Stimulated activated CD4-positive, alpha-beta T cell treated with anti-CD3 and anti-CD28 coated beads, Interleukin-4, amount 100 ng/mL, for 1 hour (primary cell): ENCODE measurements at places on chromosomes 3 and 15.

GRCh38 chr3:171994646-171995428 is 44.5 kb upstream of the FNDC3B start:
- no peak for DNase-seq

DNA sequence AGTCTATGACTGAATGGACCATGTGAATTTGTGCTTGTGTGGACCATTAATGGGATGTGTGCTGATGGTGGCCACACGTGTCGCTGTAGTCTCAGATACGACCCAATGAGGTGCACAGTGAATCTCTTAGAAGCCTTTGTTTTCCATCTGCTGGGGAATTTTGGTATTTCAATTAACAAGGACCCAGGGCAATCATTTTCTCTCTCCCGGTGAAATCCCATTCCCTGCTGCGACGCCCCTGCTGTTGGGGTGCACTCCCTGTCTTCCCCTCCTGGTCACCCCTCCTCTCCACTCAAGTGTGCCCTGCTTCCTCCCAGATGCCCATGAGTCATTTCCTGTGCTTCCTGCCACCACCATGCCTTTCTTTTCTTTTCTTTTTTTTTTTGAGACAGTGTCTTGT is 32.7 kb downstream of the EBLN2 start:
- no peak for DNase-seq

DNA sequence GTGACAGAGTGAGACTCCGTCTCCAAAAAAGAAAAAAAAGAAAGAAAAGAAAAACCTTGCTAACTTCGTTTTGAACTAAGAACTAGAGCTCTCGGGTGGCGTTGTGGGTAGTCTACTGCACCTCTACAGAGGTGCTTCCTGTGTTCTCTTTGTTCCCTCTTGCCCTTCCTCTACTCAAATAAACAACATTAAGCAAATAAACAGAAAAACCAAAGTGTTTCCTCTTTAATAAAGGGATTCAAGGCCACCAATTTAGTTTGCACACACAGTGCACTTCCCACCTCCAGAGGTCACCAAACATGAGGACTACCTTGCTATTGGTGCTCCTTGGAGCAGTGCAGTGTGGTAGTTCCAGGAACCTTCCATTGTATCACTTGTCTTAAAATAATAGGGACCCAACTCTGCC is 354.2 kb upstream of the TBL1XR1 start:
- DNase-seq = no peak

DNA sequence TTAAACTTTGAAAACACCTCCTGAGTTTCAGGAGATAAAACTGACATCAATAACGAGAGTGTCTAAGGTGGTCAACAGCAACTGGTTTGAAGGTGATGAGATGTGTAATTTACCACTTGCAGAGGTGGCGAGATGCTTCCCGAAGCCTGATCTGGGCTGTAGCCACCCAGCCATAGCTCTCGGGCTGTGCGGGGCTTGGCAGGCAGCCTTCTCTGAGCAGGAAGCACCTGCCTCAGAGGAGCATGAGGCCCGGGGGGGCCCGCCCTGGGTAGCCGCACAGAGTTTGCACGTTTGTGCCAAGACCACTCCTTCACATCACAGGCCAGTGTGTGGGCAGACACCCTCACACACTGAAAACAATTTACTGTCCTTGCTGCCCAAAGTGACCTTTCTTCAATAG is 220.3 kb downstream of the CACNA2D3 start:
- no peak for DNase-seq

GRCh38 chr3:13308380-13308801 is 111.7 kb downstream of the NUP210 start:
- DNase-seq = peak; percentile 25

DNA sequence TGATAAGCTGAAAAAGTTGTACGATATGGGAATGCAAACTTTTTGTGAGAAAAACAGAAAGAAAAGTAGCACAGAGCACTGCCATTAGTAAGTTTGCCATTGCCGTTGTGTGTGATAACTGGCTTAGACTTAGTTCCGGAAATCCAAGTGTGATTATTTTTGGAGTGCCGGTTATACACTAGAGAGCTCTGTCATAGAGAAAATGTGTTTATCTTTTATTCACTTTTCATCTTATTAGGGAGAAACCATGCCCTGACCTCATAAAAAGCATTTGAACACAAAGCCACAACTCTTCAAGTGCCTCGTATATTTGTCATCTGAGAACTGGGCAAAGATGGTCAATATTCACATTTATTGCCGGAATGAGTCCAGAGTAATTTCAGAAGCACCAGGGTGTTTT is 36.1 kb downstream of the CTDSPL start:
- DNase-seq = no peak

- no peak for DNase-seq
Observed at GRCh38 chr3:133979553-133979952, 50.2 kb downstream of the SLCO2A1 start.

GRCh38 chr15:51493892-51494291 is 128.7 kb downstream of the DMXL2 start:
- DNase-seq = no peak

- no peak for DNase-seq
Observed at GRCh38 chr3:187120326-187120725, 19.0 kb downstream of the RPL39L start.

DNA sequence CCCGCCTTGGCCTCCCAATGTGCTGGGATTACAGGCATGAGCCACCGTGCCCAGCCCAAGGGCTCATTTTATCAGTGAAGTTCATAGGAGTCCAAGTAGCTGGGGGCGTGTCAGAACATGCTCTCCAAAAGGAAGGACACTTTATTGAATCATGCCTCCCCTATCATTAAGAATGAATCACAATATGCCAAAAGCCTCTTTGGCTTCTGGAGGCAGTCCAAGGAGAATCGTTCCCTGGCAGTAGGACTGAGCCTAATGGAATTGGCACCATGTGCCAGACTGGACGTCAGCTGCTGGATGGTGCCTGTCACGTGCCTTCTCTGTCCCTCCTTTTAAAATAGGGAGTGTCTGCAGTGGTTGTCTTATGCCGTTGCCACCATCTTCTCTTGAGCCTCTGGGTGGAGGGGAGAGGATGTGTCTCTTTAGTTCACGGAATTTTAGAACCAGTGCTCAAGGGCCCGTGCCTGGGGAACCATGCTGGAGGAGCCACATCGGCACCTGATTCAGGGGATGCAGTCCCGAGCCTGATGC is 234.7 kb upstream of the LYSMD4 start:
- no peak for DNase-seq

DNA sequence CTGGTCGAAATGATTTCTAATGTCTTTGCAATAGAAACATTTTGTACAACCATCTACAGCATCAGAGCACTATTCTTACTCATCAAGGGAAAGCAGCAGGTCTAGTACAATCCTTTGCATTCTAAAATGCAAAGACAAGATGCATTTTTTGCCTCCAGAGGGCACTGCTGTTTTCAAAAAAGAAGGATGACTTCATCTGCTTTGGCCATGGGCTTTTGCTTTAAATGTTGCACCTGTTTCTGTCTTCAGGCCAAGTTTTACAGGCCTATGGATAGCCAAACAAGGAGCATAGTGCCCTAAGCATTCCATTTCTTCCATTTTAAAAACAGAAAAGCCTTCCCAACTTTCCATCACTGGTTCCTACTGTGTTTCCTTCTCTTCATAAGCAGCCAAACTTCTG is 3.4 kb downstream of the PARP9 start:
- peak; percentile 27 for DNase-seq

- no peak for DNase-seq
Observed at GRCh38 chr3:179832333-179832854, 179.6 kb downstream of the USP13 start.

- no peak for DNase-seq
Observed at GRCh38 chr15:27214032-27214431, 243.1 kb downstream of the GABRG3 start.

DNA sequence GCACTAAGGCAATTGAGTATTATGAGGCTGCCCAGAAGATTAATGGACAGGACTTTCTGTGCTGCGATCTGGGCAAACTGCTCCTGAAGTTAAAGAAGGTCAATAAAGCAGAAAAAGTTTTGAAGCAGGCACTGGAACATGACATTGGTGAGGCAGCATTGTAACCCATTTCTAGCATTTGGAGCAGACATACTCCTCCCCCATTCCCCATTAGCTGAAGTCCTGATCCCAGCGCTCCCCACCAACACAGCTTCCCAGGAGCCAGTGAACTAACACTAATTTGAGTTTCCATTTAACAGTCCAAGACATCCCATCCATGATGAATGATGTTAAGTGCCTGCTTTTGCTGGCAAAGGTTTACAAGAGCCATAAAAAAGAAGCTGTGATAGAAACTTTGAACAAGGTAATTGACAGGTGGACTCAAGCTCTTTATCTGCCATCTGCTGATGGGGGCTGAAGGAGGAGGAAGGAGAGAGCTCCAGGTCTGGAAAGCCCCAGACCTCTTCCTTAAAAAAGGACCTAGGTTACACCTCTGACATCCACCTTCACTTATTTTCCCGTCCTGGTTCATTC is 22.6 kb downstream of the CSRNP1 start:
- no peak for DNase-seq

GRCh38 chr3:110789315-110789714 is 282.3 kb upstream of the NECTIN3 start:
- DNase-seq = no peak
